ENCODE measurements at places on chromosomes 13 and 19. TPM values are rescaled to one million over a fixed set of nuclear protein-coding genes. Genes with fewer than 3 reads are reported as not detected.

Gene HTR2A
- 0.33 TPM for total RNA-seq

DNA sequence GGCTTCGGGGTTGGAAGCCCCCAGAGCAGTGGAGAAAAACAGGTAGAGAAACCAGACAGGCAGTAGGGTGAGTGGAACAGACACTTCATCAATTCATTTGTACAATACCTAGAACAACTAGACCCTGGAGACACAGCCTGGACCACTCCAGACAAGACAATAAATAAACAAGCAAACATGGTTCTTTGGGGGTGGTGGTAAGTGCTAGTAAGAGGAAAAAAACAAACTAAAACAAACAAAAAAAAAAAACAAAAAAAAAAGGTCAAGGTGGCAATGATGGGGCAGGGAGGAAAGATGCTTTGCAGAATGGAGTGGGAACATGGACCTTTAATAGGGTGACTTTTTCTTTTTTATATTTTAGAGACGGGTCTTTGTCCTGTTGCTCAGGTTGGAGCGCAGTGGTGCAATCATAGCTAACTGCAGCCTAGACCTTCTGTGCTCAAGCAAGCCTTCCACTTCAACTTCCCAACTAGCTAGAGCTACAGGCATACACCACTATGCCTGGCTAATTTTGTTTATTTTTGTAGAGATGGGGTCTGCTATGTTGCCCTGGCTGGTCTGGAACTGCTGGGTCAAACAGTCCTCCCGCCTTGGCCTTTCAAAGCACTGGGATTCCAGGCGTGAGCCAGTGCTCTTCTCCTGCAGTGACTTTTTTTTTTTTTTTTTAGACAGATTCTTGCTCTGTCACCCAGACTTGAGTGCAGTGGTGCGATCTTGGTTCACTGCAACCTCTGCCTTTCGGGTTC lies 3.1 kb downstream of the JUNB start:
- no peak overlapping the region for H3K4me3 ChIP-seq
- H3K27ac ChIP-seq, result peak overlapping the region; percentile 97
- no peak for DNase-seq
- no peaks in the 10 kb centered on the region for H3K27me3 ChIP-seq

DNA sequence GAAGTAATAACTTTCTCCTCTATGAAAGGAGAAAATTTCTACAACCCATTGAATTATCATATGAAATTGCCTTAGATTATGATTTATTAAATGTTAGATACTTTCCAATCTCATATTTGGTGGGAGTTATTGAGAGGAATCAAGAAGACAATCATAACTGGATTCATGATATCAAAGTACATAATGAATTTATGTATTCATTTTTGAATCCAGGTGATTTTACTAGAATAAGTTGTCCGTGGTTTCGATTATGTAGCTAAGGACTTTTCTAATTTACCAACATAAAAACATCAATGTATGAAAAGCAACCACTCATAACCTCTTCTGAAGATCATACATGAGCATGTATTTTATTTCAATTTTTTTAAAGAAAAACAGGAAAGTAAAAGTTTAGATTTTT lies 1225.0 kb upstream of the MIR17HG start:
- no peak for DNase-seq
- no peaks in the 10 kb centered on the region for H3K4me1 ChIP-seq
- H3K36me3 ChIP-seq, result no peaks in the 10 kb centered on the region
- H3K27ac ChIP-seq, result no peak overlapping the region
- H3K4me3 ChIP-seq, result no peak overlapping the region

DNA sequence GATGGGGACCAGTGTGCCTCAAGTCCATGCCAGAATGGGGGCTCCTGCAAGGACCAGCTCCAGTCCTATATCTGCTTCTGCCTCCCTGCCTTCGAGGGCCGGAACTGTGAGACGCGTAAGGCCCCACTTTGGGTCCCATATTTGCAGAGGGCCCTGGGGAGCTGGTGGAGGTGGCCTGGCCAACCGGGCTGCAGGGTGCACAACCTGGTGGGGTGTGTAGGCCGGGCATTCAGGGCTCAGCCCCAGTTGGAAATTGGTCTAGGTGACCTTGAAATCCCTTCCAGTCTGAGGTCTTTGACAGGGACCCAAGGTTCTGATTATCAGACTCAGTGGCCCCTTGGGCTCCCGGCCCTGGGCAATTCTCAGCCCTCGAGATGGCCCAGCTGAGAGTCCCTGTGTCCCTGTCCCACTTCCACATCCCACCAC lies 8.3 kb downstream of the F7 start:
- H3K27me3 ChIP-seq, result peaks cover 19% of the 10 kb centered on the region
- DNase-seq, result no peak
- no peak overlapping the region for H3K27ac ChIP-seq
- no peak overlapping the region for H3K4me3 ChIP-seq
- H3K36me3 ChIP-seq, result no peaks in the 10 kb centered on the region

Gene GJB6
- total RNA-seq, result not detected

Gene ENOX1
- 7.6 TPM for total RNA-seq

DNA sequence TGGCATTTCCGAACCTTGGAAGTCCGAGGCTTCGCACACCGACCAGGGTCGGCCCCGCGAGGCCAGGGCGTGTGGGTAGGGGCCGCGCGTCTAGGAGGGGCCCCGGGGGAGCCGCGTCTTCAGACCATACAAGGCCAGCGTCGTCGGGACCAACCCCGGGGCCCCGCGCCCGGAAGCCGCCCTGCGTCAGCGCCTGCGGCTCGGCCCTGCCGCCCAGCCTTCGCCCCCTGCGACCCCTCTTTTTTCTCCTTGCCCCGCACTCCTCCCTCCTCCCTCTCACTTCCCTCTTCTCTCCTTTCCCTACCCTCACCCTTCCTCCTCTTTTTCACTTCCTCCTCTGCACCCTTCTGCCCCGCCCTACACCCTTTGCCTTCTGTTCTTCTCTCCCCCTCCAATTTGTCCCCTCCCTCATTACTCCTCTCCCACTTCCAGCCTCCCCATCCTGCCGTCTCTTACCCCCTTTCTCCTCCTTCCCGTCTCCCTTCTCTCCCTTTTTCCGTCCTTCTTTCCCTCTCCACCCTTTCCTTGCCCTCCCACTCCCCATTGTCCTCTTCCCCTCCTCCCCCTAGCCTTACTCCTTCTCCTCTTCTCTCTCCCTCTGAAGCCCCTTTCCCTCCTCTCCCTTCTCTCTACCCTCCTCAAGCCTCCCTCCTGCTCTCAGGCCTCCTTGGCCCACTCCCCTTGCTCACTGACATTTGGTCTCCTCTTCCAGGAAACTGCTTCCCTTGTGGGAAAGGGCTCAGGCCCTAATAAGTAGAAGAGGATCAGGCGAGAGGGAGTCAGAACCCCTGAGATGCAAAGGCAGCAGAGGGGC lies 2.2 kb upstream of the PLEKHG2 start:
- peaks cover 18% of the 10 kb centered on the region for H3K4me1 ChIP-seq
- peak overlapping the region; percentile 98 for H3K4me3 ChIP-seq
- H3K27me3 ChIP-seq, result no peaks in the 10 kb centered on the region
- peak overlapping the region; percentile 97 for H3K27ac ChIP-seq

Gene CACNG6
- not detected for total RNA-seq

DNA sequence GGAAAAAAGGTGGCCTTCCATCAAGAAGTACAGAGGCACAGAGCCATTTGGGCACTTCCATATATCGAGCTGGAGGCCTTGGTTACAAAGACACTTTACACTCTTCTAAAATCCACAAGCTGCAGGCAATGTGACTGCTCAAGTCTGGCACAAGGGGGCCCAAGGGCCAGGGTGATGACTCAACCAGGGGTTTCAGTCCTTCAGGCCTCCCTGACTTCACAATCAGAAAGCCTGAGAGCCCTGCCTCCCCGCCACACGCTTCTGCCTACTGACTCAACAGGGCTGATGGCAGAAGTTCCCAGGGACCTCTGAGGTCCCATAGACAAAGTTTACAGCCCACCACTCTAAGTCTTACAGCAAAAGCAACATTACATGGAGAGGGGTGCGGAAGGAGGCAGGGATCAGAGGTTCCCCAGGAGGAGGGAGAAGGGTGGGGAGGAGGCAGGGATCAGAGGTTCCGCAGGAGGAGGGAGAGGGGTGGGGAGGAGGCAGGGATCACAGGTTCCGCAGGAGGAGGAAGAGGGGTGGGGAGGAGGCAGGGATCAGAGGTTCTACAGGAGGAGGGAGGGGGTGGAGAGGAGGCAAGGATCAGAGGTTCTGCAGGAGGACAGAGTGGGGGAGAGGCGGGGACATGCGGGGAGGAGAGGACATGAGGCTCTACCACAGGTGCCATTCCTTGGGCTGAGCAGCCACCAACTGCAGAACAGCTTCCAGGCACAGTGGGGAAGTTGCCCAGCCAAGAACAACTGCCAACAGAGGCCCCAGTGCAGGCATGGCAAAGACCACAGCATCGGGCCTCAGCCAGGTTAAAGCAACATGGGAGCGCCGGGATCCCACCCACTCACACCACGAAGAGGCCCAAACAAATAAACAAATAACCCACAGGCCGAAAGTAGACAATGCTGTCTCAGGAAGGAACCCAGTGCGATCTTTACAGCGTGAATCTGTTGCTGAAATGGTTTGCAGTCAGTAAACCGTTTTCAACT lies 52.0 kb downstream of the SLC7A1 start:
- no peak overlapping the region for H3K27ac ChIP-seq
- H3K36me3 ChIP-seq, result peaks cover 4% of the 10 kb centered on the region
- H3K4me3 ChIP-seq, result no peak overlapping the region
- no peaks in the 10 kb centered on the region for H3K4me1 ChIP-seq

DNA sequence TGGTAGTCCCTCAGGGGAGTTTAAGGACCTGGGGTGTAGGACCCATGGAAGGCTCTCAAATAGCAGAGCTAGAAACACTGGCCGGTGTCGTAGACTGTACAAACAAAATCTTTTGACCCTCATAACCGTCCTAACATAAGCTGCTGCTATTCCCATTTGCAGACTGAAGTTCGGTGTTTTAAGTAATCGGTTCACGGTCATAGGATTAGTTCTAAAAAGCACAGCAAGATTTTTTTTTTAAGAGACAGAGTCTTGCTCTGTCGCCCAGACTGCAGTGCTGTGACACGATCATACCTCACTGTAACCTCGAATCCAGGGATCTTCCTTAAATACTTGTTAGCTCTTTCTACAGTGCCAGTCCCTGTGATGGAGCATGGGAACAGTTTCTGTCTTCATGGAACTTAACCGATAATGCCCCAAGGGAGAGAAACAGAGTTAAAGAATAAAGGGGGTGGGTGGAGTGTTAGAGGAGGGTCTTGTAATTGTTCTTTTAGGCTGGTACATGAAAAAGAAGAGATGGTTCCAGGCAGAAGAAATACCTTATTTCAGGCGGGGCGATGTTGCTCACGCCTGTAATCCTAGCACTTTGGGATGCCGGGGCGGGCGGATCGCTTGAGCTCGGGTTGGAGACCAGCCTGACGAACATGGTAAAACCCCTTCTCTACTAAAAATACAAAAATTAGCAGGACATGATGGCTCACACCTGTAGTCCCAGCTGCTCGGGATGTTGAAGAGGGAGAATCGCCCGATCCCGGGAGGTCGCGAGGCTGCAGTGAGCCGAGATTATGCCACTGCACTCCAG lies 475 bp upstream of the ZC3H4 start:
- H3K27me3 ChIP-seq, result no peaks in the 10 kb centered on the region
- peak overlapping the region; percentile 99 for H3K27ac ChIP-seq
- no peaks in the 10 kb centered on the region for H3K4me1 ChIP-seq
- H3K36me3 ChIP-seq, result no peaks in the 10 kb centered on the region
- peak overlapping the region; percentile 75 for H3K4me3 ChIP-seq
